ENCODE measurements at places on chromosomes 2 and 18. TPM values are rescaled to one million over a fixed set of nuclear protein-coding genes. Genes with fewer than 3 reads are reported as not detected.
A peak's percentile ranks its signal among the peaks of the same experiment; 100 is the strongest.

DNA sequence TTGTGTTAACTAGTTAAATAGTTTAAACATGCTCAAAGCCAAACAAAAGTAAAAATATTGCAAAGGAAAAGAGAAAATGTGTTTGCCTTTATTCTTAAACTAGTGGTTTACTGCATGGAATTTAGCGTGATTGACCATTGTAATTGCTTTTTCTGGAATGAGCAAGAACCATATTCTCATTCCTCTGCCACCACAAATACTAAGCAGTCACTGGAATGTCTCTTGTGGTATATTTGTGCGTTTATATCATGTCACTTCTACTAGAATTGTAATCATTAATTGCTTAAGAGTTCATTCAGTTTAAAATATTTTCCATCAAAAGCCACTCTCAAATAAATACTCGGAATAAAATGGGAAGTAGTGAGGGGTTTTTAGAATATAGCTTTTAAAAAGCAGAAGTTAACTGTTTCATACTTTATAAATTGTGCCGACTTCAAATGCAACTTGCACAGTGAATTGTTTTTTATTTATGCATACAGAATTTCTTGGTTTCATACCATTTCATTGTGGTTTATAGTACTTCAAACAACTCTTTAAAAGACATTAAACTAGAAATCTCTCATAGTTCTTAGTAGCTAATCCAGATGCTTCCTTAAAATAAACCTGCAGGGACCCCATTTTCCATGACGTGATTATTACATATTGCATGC is 288.1 kb downstream of the EPHA4 start:
- H3K27me3 ChIP-seq = no peaks in the 10 kb centered on the region
- H3K27ac ChIP-seq = no peak overlapping the region
- no peak overlapping the region for H3K4me3 ChIP-seq
- no peaks in the 10 kb centered on the region for H3K36me3 ChIP-seq
- H3K4me1 ChIP-seq = no peaks in the 10 kb centered on the region

DNA sequence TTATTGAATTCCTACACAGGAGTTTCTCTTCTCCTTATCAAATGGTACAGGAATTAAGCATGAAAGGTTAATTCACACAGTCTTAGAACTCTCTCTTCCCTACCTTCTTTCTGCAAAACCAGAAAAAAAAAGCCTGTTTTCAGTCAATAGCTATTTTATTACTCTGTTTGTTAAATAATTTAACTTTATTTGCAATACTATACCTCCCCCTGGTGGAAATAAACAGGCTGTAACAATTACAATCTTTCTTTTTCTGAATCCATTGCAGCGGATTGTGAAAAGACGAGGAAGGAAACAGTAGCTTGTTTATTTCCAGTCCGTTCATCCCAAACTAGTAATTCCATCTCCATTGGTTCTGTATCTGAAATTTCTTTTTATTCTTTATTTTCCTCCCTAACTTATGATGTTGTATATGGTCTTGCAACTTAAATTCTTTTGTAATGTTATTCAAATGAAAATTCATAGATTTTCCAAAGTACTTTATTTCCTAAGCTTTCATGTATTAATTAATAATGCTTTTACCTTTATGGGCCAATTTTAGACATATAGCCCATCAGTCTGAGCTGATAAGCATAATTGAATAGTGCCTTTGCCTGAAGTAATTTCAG is 165.2 kb downstream of the SH3BP4 start:
- no peak overlapping the region for H3K4me3 ChIP-seq
- H3K36me3 ChIP-seq = peaks cover 8% of the 10 kb centered on the region
- no peak overlapping the region for H3K27ac ChIP-seq
- peak; percentile 28 for DNase-seq
- H3K4me1 ChIP-seq = no peaks in the 10 kb centered on the region

DNA sequence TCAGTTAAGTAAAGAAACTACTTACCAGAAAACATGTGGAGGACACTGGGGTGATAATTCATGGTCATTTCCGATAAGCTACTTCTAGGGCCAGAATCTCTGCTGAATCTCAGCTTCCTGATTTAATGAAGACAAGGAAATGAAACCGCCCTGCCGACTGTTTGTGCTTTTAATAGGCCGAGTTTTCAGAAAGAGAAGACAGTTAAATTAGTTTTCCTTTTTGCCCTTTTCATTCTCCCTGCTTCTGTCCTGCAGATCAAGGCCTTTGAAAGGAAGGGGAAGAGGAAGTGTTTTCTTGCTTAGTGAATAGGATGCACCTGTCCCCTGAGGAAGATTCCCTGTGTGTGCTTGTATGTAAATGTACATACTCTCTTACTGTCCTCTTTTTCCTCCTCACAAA is 126.6 kb downstream of the SH3RF3 start:
- peak overlapping the region; percentile 96 for H3K27ac ChIP-seq
- H3K27me3 ChIP-seq = no peaks in the 10 kb centered on the region
- peaks cover 76% of the 10 kb centered on the region for H3K4me1 ChIP-seq
- H3K36me3 ChIP-seq = no peaks in the 10 kb centered on the region

- peaks cover 17% of the 10 kb centered on the region for H3K4me1 ChIP-seq
- peak overlapping the region; percentile 54 for H3K4me3 ChIP-seq
- DNase-seq = no peak
- H3K27me3 ChIP-seq = no peaks in the 10 kb centered on the region
Observed at GRCh38 chr18:79819064-79819967, 21.6 kb downstream of the KCNG2 start.

- H3K4me3 ChIP-seq = no peak overlapping the region
- H3K4me1 ChIP-seq = no peaks in the 10 kb centered on the region
- no peak for DNase-seq
- peaks cover 15% of the 10 kb centered on the region for H3K27me3 ChIP-seq
Observed at GRCh38 chr18:12640881-12641200, 17.1 kb downstream of the SPIRE1 start.

GRCh38 chr18:2826581-2826980 is 20.2 kb upstream of the EMILIN2 start:
- no peak for DNase-seq
- H3K27ac ChIP-seq = no peak overlapping the region
- H3K4me1 ChIP-seq = no peaks in the 10 kb centered on the region
- no peaks in the 10 kb centered on the region for H3K36me3 ChIP-seq

- H3K4me3 ChIP-seq = no peak overlapping the region
- no peaks in the 10 kb centered on the region for H3K4me1 ChIP-seq
- no peak overlapping the region for H3K27ac ChIP-seq
- DNase-seq = no peak
- no peaks in the 10 kb centered on the region for H3K27me3 ChIP-seq
Observed at GRCh38 chr2:47208852-47209606, 53.9 kb upstream of the STPG4 start.

GRCh38 chr2:151637271-151637781 is 97.0 kb downstream of the NEB start:
- no peaks in the 10 kb centered on the region for H3K27me3 ChIP-seq
- DNase-seq = peak; percentile 56
- peak overlapping the region; percentile 69 for H3K4me3 ChIP-seq
- peaks cover 29% of the 10 kb centered on the region for H3K4me1 ChIP-seq
- H3K27ac ChIP-seq = peak overlapping the region; percentile 97

- no peak overlapping the region for H3K4me3 ChIP-seq
- DNase-seq = no peak
- H3K4me1 ChIP-seq = peaks cover 2% of the 10 kb centered on the region
Observed at GRCh38 chr2:109411640-109412325, 202.0 kb downstream of the SEPTIN10 start.

The SERPINB10 gene
- polyA plus RNA-seq = not detected

The IL1B gene
- not detected for polyA plus RNA-seq

The FIGN gene
- polyA plus RNA-seq = not detected

The SIX3 gene
- polyA plus RNA-seq = not detected
